ENCODE measurements at places on chromosomes 3 and 15.

GRCh38 chr3:128784232-128784631 lies 58.2 kb downstream of the RAB7A start:
- no peak for DNase-seq

GRCh38 chr3:100947119-100947518 lies 46.1 kb downstream of the ABI3BP start:
- no peak for DNase-seq

DNA sequence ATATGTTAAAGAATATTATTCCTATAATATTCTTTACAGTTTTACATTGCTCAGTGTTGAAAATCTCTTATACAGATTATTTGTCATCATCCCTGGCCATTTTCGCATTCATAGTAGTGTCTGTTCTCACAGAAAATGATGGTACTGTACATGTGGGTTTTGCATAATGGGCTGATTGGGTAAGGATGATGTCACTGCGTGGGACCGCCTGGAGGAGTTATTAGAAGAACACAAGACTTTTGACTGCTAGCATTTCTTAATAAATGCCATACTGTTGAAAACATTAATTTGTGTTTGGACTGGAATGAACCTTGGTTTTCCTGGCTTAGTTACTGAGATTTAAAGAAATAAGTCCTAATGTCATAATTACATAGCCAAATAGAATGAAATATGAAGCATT lies 20.3 kb downstream of the LRCH3 start:
- no peak for DNase-seq

DNA sequence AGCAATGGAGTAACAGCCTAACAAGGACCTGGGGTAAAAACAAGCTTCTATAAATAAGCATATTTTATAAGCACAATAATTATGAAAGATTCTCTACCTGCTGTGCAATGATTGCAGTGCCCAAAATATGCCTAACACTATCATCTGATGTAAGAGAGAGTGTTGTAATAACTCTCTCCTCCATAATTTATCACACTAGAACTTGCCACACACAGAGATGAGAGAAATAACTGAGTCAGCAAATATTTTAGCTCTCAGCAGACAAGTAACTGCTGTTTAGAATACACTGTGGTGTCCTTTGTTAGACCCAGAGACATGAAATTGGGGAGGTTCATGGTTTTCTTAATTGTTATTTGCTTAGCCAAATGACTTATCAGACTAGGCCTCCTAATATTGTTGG lies 105.3 kb upstream of the ACP3 start:
- DNase-seq: no peak

DNA sequence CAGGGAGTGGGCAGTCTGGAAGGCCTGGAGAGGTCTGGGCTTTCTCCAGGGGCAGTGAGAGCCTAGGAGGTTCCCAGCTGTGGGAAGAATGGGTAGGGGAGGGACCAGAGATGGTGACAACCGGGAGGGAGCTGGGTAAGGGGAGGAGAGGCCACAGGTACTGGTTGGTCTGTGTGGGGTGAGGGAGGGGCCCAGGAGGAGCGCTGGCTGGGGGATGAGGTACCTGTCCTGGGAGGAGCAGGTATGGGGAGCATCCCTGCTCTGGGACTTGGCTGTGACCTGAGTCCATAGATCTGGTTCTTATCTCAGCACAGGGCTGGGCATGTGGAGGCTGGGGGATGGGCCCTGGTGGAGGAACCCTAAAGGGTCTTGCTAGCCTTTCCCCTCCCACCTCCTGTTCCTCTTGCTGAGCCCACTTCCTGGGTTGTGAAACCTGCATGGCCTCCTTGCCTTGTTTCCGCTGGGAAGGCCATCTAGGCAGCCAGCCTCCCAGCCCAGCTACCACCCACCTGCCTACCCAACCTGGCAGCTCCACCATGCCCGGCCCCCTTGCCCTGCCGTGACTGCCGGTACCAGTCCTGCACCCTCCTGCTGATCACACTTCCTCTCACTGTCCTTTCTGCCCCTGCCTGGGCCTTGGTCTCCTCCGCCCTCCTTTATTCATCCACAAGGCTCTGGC lies 11.0 kb downstream of the PRKCD start:
- no peak for DNase-seq

GRCh38 chr3:38548154-38548931 lies 52.2 kb downstream of the EXOG start:
- DNase-seq: no peak

GRCh38 chr15:48638963-48639362 lies 6.5 kb downstream of the FBN1 start:
- DNase-seq: no peak

DNA sequence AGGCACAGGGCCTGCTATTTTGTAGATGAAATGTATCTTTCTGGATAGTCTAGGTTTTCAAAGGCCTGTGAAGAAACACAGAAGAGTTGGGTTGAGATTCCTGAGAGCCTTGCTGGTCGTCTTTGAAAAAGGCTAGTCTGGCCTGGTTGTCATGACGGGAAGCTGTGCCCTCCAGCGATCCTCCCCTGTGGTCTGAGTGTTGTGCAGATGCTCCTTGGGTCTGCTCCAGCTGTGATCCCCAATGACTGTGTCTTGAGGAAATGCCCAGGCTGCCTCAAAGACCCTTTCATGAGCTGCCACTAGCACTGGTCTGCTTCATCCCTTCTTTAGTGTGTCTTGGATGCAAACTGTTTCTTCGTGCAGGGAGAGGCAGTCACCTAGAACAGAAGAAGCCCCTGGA lies 111.0 kb upstream of the SYNPR start:
- no peak for DNase-seq

GRCh38 chr3:127835993-127836882 lies 13.9 kb upstream of the MGLL start:
- no peak for DNase-seq

DNA sequence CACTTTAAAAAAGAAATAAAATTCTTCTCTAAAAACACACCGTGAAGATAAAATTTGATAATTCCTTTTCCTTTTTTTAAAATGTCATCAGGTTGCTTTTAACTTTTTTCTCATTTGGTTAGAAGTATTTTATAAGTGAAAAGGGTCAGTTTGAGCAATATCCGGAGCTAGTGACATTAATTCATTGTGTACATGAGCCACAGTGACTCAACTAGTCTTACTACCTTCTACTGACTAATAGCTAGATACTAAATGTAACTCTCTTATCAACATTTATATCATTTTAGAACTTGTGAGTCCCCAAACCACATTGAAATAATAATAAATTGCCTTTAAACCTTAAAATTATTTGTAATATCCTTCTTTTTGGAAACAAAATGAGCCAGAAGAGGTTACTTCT lies 101.2 kb upstream of the ZBTB20 start:
- no peak for DNase-seq

DNA sequence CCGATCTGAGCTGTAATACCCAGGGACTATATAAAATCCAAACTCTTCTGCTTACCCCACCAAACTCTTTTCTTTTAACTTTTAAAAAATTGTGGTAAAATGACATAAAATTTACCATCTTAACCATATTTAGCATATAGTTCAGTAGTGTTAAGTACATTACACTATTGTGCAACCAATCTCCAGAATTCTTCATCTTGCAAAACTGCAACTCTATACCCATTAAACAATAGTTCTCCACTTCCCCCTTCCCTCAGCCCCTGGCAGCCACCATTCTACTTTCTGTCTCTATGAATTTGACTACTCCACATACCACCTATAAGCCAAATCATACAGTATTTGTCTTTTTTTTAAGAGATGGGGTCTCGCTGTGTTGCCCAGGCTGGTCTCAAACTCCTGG lies 38.7 kb downstream of the SENP8 start:
- no peak for DNase-seq

GRCh38 chr3:146491303-146491702 lies 21.9 kb upstream of the PLSCR2 start:
- DNase-seq: no peak

DNA sequence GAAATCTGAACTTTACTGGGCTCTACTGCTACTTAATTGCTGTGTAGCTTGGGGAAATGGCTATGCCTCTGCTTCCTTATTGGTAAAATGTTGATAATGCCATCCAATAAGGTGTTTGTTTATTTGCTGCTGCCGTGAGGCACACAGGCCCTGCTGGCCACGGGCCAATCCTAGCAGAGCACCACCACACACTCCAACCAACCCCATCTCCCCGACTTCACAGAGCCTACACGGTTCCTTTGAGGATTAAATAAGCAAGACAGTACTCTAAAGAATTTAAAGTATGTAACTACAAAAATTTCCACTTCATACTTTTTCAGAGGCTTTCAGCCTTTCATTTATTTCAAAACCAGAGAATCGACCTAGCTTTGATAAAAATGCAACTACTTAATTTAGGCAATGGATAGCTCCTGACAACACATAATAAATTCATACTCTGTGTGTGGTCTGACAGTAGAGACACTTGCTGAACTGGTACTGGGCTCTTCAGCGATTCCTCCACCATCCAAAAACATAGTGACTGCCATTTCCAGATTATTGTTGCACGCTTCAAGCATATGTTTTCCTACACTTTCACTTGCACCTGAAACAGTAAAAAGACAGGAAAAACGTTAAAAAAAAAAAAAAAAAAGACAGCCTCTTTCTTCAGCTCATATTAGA lies 25.3 kb downstream of the UBXN7 start:
- no peak for DNase-seq

DNA sequence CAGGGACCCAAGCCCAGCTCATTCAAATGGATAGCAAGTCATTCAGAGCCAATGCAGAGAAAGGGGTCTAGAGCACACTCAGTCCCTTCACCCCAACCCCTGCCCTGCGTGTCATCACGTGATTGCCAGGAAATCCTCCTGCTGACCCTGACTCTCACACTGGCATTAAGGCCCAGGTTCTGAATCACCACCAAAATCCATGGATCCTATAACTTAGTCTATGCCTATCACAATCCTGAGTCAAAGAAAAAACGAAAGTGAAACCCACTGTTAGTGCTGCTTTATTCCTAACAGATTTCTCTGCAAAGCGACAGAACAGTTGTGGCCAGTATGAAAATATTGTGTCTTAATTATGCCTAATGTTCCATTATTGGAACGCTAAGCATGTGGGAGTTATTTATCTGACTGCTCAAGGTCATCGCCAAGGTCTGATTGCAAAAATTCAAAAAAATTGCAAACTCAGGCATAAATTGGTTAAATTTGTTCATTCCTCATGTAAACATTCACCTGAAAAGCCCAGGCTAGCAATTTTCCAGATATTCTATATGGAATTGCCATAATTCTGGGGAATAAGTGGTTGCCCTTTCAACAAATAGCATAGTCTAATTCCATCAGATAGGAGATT lies 108.7 kb upstream of the EIF1B start:
- no peak for DNase-seq

DNA sequence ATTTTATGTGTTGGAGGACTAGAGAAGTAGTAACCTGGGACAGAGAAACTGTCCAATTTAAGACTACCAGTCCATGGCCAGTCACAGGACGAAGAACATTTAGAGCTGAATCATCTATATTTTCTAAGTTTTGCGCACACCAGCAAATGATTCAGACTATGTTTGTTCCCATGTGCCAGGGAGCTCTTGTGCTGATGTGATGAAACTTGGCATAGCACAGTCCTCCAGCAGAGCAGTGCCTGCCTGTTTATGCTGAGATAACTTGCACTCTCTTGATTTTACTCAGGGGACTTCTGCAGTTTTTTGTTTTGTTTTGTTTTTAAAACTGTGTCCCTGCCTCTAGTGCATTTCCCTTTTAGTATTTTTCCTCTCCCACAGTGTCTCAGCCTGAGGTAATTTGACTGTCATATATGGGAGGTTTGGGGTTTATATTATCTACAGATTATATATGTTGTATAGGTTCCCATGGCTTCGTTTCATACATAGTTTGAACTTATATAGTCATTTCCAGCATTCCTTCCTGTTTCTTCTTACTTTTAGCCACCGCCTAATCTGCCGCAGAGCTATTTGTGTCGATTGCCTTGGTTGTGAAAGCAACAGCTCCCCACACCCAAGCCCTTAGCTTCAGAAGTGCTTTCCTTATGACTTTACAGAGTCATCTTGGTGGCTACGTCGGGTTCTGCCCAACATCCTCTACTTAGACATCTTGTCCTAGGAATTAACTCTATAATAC lies 45.5 kb downstream of the PPM1L start:
- DNase-seq: no peak

- no peak for DNase-seq
These were observed 102.7 kb upstream of the AADACL2 start for GRCh38 chr3:151630938-151631441.

DNA sequence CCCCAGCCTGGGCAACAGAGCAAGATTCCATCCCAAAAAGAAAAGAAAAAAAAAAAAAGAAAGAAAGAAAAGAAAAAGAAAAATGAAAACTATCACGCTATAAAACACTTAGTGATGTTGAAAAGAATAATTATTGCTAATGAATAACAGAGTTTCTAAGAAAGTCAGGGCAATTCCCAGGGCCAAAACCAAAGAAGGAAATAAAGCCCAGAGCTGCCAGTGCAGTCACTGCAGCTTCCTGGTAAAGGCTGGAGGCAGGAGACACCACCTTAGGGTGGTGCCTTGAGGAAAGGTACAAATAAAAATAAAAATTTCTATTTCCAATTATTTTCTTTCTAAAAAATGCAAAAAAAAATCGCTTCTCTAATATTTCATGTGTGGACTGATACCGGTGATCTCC lies 19.7 kb upstream of the UACA start:
- no peak for DNase-seq

DNA sequence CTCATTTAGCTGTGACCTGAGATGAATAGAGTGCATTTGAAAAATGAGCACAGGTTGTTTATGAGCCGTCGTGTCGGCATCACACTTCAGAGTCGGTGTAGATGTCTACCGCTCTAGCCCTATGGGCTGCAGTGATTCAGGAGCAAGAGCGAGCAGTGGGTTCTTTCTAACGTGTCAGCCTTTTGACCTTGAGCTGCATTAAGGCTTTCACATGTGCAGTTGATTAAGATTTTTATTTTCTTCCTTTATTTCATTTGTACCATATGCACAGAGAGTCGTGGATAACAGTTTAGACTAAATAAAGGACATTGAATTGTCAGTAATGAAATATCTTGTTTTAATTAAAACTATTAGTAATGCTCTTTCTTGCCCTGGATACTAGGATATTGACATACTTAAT lies 368.2 kb downstream of the PTPRG start:
- DNase-seq: no peak

DNA sequence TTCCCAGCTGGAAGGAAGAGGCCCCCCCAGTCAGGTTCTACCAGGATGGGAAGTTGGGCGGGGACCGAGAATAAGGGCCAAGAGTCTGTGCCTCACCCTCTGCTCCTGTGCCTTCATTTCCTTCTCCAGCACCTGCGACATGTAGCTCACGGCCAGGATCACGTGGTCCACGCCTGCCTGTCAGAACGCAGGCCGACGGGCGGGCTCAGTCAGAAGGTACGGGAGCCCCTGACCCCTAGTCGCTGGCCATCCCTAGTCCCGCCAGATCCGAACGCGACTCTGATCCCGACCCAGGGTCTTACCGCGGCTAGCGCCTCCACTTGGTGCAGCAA lies 489 bp downstream of the GMPPB start:
- DNase-seq: no peak

All from NCI-H1930 (cell line).